Neural crest cell (in vitro differentiated cells): ENCODE measurements at places on chromosomes 12 and 14. TPM values are rescaled to one million over a fixed set of nuclear protein-coding genes. Genes with fewer than 3 reads are reported as not detected.

- DNase-seq = no peak
Observed at GRCh38 chr14:32514236-32514635, 185.1 kb downstream of the AKAP6 start.

The SCN8A gene
- 13.0 and 13.5 TPM in 2 replicates for total RNA-seq

The GPATCH2L gene
- total RNA-seq = 67.1 and 73.1 TPM in 2 replicates

The MYH6 gene
- total RNA-seq = not detected in 2 replicates

The SERPINA10 gene
- not detected in 2 replicates for total RNA-seq

DNA sequence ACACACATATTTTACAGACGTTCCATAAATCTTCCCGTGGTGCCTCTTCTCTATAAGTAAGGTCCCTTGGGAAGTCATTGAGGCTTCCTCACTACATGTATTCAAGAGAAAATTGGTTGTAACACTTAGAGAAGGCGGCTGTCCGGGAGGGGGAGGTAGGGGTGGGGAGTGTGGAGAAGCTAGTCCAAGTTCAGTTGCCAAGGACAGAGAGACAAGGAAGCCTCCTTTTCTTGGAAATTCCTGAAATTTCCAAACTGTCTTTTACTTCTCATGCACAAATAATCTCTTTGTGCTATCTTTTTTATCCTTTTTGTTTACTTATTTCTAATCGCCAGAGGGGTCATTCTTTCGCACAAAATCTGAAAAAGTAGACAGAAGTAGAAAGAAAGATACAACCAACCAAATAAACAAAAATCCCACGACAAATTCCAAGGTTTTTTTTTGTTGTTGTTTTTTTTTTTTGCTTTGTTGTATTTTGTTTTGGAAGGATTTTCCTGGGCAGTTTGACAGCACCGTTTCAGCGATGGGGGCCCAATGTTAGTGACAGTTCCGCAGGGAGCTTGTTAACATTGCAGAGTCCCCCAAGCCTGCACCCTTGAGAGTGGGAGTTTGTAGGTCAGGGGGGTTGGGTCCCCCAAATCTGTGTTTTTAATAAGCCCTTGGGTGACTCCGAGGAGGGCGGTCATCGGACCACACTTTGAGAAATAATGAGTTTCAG lies 45.2 kb downstream of the MAP1LC3B2 start:
- DNase-seq = no peak

DNA sequence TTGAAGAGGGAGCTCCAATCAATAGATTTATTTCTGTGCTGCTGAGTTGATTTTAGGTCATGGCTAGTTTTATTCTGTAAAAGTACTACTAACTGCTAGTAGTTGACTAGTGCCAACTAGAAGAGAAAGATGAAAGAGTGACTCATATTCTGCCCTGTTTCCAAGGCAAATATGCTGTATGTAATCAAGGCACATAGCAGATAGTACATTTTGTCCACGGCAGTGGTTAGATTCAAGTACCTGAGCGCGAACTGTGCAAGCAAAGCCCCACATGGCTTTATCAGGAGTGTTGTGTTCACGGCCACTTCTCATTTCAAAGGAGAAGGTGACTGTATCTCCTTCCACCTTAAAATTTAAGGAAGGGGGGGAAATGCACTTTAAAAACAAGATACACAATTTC lies 126.8 kb downstream of the TRAFD1 start:
- DNase-seq = no peak

DNA sequence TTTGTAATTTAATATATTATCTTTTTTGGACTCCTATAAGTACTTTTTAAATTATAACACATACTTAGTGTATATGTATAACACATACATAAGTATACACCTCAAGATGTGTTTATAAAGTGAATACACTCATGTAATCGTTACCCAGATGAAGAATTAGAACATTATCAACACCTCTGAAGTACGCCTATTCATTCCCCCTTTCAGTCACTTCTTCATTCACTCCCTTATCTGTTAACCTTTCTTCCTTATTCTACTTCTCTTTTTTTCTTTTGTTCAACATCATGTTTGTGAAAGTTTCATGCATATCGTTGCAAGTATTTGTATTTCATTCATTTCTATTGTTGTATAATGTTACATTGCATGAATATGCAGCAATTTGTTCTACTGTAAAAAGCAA lies 98.5 kb downstream of the ARID2 start:
- DNase-seq = no peak

DNA sequence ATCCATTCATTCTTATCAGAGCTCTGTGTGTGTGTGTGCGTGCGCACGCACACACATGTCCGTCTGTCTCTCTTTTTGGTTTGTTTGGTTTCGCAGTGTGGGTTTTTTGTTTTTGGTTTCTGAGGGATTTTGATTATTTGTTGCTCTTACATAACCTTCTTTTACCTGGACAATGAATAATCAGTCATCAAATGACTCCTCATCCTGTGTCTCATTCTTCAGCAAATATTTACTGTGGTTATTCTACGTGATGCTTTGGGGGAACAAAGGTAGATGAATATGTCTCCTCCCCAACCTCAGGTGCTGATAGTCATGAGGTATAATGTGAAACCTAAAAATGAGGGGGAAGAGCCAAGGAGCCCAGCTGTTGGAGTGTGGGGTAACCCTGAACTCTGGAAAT lies 92.4 kb downstream of the SAMD4A start:
- DNase-seq = no peak

DNA sequence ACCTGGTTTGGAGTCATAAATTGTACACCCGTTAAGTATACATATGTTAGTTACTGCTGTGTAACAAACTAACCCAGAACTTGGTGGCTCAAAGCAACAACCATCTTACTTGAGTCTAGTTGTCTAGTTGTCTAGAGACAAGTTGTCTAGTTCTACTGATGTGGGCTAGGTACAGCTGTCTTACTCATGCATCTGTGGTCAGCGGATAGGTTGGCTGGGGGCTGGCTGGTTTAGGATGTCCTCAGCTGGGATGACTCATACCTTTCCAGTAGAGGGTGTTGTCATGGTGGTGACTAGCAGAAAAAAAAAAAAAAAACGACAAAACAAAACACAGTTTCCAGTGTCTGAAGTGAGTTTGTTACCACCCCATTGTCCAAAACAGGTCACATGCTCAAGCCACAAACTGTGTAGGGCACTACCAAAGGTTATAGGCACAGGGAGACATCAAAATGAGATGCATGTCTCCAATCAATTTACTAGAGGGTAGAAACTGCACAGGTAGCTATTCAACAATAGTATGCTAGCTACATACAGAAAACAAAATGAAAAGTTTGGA lies 680.3 kb downstream of the MED13L start:
- DNase-seq = no peak

The KRT83 gene
- not detected in 2 replicates for total RNA-seq

GRCh38 chr14:78535041-78535440 lies 364.9 kb downstream of the NRXN3 start:
- no peak for DNase-seq

The DDN gene
- 0.51 and 0.64 TPM in 2 replicates for total RNA-seq

DNA sequence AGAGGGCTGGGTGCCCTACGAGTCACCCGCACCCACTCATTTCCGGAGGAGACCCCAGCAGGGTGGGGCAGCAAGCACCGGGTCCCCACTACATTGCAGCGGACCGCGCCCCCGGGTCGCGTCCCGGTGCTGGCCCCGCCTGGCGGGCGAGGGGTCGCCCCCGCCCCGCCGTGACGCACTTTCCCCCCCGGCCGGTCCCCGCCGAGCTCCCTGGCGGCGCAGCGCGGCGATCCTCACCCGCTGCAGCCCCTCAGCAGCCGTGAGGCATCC lies 106.1 kb downstream of the PRICKLE1 start:
- DNase-seq = no peak

The RERGL gene
- total RNA-seq = not detected in 2 replicates

GRCh38 chr14:69654116-69654515 lies 42.7 kb downstream of the SUSD6 start:
- no peak for DNase-seq

The SLC2A14 gene
- total RNA-seq = 1.8 and 2.0 TPM in 2 replicates

The MMP14 gene
- total RNA-seq = 63.2 and 68.6 TPM in 2 replicates

DNA sequence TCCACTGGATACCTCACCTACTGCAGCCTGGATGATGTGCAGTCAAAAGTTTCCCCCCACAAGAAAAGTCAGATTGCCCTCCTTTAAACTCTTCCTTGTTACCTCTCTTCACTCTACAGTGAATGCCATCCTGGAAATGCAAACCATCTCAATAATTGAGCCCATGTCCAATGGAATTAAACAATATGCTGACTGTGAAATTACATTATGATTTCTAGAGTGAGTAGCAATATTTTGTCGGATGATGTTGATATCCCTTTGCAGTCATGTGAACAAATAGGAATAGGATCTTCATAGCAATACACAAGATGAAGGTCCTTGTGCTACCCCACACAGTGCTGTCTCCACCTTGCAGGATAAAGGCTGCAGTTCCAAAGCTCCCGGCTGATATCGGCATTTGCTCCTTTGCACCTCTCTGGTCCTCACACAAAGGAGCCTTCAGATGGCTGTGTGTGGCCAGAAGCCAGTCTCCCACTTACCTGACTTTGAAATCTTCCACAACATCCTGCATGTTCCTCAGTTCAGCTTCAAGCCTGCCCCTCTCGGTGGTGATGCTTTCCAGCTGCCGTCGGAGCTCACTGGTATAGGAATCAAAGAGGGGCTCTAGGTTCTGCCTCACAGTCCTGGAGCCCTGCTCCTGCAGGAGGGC lies 1.5 kb downstream of the KRT75 start:
- no peak for DNase-seq

GRCh38 chr14:96745500-96746051 lies 51.6 kb upstream of the VRK1 start:
- DNase-seq = no peak
